ENCODE measurements at places on chromosomes 6 and 20.

DNA sequence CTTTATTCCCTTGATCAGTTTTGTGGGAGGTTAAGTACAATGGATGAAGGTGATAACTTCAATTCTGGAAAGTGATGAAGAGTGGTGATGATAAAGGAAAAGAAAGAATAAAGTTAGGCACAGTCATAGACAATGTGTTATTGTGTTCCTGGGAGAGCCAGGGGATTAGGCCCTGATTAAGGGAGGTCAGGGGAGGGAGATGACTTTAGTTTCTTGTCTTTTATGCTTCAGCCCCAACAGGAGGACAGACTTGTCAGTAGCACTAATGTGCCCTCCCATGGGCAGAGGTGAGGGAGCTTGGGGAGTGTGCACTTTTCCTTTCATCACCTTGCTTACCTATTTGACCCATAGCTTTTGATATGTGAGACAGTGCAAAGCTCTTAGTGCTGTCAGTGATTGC lies 115.7 kb downstream of the CD109 start:
- no peak for DNase-seq

DNA sequence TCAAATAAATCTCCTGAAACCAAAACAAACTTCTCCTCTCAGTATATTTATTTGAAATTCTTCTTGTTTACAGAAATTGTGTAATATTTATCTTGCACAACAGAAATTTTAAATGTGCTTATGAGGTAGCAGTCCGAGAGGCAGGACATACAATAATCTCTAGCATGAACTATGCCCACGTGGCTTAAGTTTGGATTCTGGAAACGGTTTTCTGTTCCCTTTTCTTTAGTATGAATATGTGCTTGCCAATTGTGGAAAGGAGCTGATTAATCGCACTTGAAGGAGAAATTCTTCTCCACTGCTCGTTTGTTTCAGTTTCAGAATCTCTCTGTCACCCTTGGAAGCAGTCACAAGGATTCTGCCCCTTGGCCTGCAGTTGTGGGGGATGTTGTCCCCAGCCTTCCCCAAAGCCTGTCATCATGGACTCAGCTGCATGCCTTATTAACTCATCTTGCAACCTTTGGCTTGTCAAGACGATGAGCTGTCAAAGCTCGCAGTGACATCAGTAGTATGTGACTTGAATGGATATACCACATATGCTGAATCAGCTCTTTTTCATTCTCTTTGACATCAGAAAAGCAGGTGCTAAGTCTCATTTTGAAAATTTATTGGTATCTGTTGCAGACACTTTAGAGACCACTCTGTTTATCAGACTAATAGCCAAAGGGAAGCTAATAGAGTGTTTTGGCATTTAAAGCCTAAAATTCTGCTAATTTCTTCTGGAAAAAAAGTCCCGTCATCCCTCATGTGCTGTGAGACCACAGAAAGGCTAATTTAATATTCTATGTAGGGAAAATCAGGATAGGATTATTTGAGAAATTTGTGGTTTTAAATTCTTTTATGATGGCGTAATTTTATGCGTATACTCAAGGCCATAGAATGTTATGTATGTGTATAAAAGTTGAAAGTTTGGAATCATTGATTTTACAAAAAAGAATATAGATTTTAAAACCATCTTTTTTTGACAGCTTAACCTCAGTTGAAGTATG lies 186.8 kb downstream of the ARID1B start:
- DNase-seq, result no peak

DNA sequence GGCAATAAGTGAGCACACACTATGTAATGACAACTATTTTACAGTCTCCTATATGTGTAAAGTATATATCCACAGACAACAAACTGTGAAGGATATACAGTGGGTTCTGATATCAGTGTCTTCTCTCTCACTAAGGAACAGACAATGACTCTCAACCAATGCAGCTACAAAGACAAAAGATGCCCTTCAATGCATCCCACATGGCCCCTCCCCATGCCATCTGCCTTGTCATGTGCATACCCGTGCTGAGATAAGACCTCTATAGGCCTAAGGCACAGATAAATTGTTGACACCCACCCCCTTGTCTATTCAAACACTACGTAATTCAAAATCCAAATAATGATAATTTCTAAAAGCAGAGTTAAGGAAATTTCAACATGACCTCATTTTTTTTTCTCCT lies 1123.5 kb upstream of the MAP3K7 start:
- DNase-seq, result no peak

DNA sequence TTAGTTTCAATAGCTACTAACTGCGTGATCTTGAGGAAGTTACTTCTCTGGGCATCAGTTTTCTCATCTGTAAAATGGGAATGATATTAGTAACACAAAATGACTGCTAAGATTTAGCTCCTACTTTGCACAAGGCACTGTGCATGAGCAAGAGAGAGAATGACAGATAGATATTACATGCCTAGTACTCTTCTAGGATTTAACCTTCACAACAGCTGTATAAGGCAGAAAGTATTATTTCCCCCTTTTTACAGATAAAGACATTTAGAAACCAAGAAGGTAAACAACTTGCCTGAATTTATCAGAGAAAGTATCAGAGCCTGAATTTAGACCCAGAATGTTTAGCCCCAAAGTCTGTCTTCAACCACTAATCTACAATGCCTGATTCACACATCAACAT lies 281.6 kb downstream of the KHDC1L start:
- no peak for DNase-seq

GRCh38 chr6:90397929-90398674 lies 101.5 kb upstream of the BACH2 start:
- DNase-seq, result no peak

- no peak for DNase-seq
Measured at GRCh38 chr20:34946661-34947060, 8.9 kb downstream of the GSS start.

DNA sequence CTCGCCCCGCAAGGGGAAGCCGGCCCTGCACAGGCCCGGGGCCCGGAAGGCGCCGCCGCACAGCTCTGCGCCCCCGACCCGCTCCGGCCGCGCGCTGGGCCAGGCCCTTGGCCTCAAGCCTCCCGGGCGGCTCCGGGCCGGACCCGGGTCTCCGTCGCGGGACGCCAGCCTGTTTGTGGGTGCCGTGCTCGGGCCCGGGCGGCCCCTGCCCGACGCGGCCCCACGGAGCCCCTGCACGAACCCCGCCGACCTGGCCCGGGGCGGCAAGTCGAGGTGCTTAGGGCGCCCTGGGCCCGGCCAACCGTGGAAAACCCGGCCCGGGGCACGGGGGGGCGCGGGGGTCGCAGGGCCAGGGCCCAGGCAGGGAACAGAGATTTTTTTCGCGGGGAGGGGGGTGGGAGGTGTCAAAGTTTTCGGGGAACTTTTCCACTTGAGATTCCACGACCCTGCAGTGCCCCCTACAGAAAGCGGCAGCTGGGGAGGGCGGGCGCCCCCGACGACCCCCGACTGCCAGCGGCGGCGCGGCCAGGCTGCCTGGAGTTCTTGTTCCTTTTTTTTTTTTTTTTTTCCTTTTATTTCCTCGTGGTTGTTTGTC lies 805 bp upstream of the STX16 start:
- no peak for DNase-seq

- no peak for DNase-seq
Measured at GRCh38 chr6:14216946-14217684, 99.5 kb downstream of the CD83 start.

- no peak for DNase-seq
Measured at GRCh38 chr6:170142559-170142958, 148.3 kb downstream of the DLL1 start.

DNA sequence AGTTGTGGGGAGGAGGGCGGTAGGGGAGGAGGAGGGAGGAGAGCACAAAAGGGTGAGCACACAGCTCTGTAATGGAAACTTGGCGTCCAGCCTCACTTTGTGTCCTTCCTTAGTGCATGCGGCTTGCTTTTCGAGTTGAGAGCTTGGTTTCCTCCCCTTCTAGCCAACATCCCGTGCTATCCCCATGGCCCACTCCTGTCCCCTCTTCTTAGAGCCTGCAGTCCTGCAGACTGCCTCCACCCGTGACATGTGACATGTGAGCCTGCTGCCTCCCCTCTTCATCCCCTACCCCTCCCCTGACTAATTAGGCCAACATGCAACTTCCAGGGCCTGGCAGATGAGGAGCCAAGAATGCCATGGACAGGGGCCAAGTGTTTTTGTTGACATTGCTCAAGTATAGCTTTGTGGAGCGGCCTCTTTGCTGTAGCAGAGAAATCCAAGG lies 63.2 kb downstream of the SLC24A3 start:
- no peak for DNase-seq

DNA sequence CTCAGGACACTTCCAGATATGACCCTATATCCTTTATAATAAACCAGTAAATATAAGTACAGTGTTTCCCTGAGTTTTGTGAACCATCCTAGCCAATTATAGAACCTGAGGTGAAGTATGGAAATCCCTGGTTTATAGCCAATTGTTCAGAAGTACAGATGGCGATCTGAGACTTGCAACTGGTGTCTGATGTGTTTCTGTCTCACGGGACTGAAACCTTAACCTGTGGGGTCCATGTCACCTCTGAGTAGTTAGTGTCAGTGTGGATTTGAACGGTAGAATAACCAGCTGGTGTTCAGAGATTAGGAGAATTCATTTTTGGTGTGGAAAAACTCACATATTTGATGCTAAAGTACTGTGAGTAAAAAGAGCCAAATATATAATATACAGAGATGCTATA lies 606.6 kb downstream of the MAFB start:
- DNase-seq, result no peak

- DNase-seq, result no peak
Measured at GRCh38 chr6:111715321-111715720, 109.6 kb upstream of the TRAF3IP2 start.

Measured in chondrocyte (in vitro differentiated cells).